ENCODE measurements at places on chromosomes 6 and 20.

DNA sequence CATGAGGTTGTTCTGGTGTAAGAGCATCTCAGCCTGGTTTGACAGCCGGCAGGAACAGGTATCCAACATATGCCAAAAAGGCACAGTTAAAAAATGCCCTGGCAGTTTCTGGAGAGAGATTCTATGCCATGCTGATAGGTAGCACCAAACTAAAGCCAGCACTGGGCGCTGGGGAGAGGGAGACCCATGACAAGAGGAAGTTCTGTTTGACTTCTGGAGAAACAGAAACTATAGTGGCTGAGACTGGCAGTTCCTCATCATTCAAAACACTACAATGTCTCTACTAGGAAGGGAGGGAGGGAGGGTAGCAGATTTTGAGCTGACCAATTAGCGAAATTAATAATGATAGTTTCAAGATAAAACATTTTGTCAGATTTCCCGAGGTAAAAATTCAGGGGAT is 174.1 kb downstream of the ADAT2 start:
- DNase-seq = no peak

GRCh38 chr20:742156-742555 is 26.1 kb downstream of the SLC52A3 start:
- DNase-seq = no peak

- no peak for DNase-seq
These were observed 74.9 kb downstream of the FOXO3 start for GRCh38 chr6:108635505-108636226.

- no peak for DNase-seq
These were observed 171.0 kb downstream of the QRSL1 start for GRCh38 chr6:106800379-106800778.

GRCh38 chr6:6629402-6629801 is 40.9 kb downstream of the LY86 start:
- DNase-seq = no peak

DNA sequence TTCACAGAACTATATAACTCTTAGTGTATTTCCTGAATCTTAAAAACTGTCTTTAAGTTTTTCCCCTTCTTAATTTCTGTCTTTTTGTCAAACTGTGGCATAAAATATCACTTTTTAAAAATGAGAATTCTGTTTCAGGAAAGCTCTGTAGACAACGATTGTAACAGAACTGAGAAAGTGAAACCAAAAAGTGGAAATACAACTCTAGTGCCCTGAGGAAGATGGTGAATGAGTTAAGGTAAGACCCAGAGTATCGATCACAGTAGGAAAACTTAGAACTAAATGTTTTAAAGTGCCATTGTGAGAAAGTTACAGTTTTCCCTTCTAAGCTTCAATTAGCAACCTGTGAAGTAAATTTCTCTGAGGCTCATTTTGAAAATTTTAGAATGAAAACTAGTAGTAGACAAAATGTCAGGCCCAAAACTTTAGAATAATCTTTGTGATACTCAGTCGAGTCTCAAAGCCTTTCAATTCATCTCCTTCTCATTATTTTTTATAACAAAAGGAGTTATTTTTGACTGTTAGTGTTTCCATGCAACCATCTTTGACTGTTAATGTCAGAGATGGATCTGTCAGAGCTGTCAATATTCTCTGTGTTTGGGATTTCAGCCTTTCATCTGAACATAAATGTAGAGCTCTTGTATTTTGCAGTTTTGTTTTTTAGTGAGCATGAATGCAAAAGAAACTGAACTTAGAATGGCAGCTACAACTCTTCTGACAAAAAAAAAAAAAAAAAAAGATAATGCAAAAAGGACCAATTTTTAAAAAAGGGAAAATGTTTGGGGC is 19.0 kb upstream of the TRDN start:
- DNase-seq = no peak

Data from NCI-H146 (cell line).